ENCODE measurements at places on chromosomes 3 and 15.

DNA sequence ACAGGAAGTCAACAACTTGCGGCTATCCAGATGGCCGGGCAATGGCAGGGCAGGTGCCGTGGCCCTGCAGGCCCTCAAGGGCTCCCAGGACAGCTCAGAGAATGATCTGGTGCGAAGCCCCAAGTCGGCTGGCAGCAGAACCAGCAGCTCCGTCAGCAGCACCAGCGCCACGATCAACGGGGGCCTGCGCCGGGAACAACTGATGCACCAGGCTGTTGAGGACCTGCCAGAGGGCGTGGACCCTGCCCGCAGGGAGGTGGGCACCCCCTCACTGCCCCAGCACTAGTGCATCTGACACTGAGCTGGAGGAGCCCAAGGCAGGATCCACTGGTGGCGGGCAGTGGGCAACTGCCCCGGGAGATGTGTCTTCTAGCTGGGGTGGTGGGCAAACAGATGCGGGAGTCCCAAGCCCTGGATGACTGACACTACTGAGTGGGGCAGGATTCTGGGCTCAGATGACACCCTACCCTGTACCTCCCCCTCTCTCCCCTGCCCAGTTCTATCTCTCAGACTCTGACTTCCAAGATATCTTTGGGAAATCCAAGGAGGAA, 15.9 kb downstream of the VILL start:
- no peak for DNase-seq

DNA sequence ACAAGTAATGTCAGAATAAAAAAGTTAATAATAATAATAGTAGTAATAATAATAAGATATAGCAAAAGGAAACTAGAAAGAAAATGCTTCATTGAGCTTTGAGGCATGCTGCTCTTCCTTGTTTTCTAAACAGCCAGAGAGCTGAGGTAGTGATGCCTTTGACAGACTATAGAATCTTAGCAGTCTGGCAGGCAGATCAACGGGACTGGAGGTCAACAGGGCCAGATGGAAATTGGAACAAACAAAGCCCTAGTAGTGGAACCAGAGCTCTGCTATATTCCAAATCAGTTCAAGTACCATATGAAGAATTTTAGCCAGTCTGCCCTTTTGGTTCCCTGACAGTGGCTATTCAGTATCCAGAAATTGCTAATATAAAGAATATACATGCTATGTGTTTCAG, 278.6 kb downstream of the NLGN1 start:
- DNase-seq, result no peak

DNA sequence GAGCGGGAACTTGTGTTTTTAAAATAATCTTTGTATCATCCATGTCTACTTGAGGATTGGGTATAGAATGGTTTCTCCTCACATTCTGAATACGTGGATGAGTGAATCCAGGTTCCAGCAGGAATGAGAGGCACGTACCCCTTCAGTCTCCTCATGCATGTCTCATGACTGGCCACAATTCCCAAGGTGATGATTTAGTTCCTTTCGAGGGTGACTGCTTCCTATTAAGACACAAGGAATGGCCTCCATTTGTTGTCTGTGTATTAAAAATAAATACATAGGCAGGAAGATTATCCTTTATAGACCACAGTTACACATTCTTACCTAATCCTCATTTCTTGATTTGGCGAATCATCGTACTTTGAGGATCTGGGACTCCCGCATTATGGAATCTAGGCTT, 217.0 kb upstream of the LRIG1 start:
- DNase-seq, result no peak

DNA sequence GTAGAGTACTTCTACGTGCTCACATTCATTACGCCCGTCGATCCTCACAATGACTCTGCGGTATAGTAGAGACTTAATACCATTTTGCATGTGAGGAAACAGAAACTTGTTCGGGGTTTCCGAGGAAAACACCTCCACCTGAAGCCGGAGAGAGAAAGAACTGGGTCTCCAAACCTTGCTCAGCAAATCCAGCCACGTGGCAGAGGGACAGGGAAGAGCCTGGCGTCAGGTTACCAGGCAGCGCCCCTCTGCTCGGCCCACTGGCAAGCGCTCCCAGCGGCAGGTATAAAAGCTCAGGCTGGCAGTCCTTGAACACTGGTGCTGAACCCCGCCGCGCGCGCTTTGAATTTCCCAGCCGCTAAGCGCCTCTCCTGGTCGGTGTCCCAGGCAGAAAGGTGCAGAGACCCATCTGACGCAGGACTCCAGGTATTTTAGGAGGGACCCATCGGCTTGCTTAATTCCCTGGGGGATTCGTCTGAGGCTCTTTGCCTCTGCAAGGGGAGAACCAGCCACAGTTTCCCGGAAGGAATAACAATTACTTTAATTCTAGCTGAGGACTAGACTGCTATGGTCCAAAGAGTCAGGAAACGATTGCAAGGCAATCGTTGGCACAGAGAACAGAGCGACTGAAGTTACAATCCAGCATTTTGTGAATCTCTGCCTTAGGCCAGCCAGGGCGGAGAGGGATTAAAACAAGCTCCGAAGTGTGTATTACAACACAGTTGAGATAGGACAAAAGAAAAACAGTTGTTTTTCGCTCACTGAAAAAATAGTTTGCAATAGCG, at the start of gene C2CD4A:
Gene C2CD4A (plus strand): TSS at position 315 of the 785 bp plus-strand sequence. CDS start 637 bp downstream, outside the sequence.
- DNase-seq, result peak; percentile 36

GRCh38 chr3:43624619-43625305, 3.0 kb upstream of the ANO10 start:
- DNase-seq, result no peak

Data from hematopoietic multipotent progenitor cell (in vitro differentiated cells).